ENCODE measurements at places on chromosomes 2 and 18.

DNA sequence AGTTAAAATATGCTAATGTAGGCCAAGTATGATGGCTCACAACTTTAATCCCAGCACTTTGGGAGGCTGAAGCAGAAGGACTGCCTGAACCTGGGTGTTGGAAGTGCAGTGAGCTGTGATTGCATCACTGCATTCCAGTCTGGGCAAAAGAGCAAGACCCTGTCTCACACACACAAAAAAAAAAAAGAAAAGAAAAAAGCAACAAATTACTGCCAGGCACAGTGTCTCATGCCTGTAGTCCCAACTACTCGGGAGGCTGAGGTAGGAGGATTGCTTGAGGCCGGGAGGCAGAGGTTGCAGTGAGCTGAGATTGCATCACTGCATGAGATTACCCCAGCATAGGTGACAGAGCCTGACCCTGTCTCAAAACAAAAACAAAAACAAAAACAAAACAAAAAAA is 110.6 kb downstream of the PRELID3A start:
- no peak for DNase-seq

DNA sequence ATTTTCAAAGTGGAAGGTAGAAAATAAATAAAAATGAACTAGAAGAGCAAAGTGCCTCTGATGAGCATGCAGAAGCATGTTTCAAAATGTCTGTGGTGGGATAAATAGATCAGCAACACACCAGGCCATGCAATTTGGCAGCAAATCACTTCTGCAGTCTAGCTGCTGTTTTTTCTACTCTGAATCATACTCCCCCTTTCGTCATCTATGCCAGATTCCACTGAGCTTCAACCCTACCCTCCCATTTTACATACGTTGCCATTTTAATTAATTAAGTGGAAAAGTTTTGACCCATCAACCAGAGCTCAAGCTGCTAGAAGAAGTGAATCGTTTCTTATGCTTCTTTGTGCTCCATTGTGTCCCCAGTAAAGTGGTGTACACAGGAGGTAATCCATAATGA is 79.3 kb downstream of the NRXN1 start:
- no peak for DNase-seq

- DNase-seq, result no peak
These were observed 74.4 kb downstream of the MAP3K20 start for GRCh38 chr2:173150087-173150486.

DNA sequence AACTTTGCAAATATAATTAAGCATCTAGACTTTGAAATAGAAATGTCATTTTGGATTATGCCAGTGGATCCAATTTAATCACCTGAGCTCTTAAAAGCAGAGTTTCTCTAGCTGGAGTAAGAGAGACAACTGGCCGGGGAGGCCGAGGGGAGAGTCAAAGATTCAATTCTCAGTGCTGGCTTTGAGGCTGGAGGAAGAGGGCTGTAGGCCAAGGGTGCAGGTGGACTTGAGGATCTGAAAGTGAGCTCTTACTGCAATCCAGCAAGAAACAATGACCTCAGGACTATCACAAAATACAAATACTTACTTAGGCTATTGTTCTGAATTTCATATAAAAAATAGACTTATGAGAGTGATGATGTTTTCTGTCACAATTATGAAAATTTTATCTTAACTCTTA is 814.5 kb downstream of the CBLN2 start:
- no peak for DNase-seq

- no peak for DNase-seq
These were observed 251.7 kb upstream of the PXDN start for GRCh38 chr2:1995987-1996386.
